ENCODE measurements at places on chromosomes 2 and 18.
A peak's percentile ranks its signal among the peaks of the same experiment; 100 is the strongest.

GRCh38 chr2:201643216-201643890 is at the start of gene TMEM237:
Gene TMEM237, minus strand, starts transcription at chr2:201643503. Its CDS starts 103 bp downstream, at chr2:201643400.
- DNase-seq = peak; percentile 13

- no peak for DNase-seq
Measured at GRCh38 chr2:18484625-18485024, 75.8 kb downstream of the RDH14 start.

GRCh38 chr18:67250776-67251424 is 265.6 kb downstream of the DSEL start:
- no peak for DNase-seq

DNA sequence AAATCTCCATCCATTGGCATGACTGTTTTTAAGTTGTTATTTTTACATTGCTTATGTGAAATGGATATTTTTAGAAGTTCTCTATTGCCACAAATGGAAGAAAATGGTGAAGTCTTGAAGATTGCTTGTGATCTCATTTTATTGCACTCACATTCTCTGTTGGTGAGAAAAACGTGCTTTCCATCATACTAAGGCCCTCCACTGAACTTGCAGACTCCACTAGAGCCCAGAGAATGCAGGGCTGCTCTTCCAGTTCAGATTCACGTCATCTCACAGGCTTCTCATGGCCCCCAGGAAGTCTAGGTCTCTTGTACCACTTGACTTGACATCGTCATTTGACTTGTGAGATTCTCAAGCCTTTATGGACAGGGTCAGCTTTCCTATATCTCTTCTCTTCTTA is 254.8 kb upstream of the COPS8 start:
- DNase-seq = no peak

- no peak for DNase-seq
Measured at GRCh38 chr2:108575132-108575966, 41.1 kb downstream of the LIMS1 start.
